ENCODE measurements at places on chromosomes 6 and 20. TPM values are rescaled to one million over a fixed set of nuclear protein-coding genes. Genes with fewer than 3 reads are reported as not detected.

GRCh38 chr20:62778601-62779416 is 17.5 kb upstream of the MRGBP start:
- no peak for DNase-seq

GRCh38 chr6:11410539-11411307 is 126.8 kb upstream of the TMEM170B start:
- no peak for DNase-seq

- peak; percentile 28 for DNase-seq
Observed at GRCh38 chr6:170151321-170151771, 139.5 kb downstream of the DLL1 start.

DNA sequence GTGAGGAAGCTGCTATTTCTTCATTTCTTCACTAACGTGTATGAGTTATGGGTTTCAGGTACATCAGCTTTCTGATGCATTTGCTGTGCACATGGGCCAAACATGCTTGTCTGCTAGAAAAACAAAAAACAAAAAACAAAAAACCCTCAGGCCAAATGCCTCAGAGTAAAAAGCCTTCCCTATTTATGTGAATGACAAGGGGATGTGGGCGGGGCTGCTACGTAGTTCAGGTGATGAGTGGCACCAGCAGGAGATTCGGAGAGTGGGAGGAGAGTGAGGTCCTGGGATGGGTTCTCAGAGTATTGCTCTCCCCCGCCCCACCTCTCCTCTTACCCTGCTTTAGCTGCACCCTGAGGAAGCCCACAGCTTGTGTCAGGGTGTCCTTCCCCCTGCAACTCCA is 596.8 kb upstream of the JAG1 start:
- DNase-seq = no peak

- no peak for DNase-seq
Observed at GRCh38 chr6:2734488-2735166, 16.1 kb downstream of the MYLK4 start.

DNA sequence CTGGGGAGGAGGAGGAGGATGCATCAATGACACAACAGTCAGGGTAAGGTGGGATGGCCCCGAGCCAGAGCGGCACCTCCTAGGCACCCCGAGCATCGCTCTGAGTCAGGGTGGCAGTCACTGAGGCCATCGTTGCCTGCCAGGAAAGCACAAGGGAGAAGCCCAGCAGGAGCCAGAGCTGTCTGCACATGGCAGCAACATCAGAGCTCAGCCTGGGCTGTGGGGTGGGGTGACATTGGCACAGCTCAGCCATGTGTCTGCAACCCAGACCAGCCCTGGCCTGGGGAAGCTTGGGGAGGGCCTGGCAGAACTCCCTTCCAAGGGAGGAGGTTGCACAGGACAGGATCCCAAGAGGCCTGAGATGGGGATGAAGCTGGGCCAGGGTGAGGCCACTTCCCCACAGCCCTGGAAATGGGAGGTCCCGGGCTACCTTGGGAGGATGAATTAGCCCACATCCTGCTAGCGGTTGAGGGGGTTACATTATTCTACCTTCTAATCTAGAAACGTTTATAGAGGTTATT is 255.6 kb downstream of the MAFB start:
- peak; percentile 50 for DNase-seq

GRCh38 chr20:49526056-49526455 is 41.9 kb downstream of the PTGIS start:
- DNase-seq = no peak

DNA sequence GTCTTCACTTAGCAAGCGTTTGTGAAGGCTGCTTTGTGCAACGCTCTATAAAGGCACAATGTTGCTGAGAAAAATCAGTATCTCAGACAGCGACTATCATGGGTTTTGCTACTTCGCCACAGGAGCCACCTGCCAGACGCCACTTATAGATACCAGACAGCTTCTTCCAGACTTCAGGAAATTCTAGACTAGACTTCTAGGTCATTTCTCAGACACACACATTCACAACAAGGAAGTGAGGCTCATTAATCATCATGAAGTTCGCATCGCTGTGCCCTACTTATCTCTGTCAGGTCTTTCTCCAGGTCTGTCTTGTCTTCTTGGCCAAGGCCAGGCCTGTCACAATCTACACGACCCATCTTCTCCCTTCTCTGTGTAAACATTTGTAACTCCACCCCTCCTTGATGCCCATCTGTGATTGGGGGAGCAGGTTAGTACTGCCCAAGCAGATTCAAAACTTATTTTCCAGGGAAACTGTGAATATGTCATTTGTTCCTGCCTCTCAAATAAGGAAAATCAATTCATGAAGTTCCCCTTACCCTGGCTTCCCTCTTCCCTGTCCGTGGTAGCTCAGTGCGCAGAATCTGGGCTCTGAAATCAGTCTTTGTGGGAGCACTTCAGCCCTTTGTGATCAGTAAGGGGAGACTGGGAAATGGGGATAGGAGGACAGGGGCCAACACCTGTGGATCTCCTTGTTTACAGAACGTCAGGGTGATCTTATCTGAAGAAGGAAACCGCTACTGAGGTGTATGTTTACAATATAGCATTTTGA is 115.5 kb downstream of the TNFAIP3 start:
- DNase-seq = no peak

DNA sequence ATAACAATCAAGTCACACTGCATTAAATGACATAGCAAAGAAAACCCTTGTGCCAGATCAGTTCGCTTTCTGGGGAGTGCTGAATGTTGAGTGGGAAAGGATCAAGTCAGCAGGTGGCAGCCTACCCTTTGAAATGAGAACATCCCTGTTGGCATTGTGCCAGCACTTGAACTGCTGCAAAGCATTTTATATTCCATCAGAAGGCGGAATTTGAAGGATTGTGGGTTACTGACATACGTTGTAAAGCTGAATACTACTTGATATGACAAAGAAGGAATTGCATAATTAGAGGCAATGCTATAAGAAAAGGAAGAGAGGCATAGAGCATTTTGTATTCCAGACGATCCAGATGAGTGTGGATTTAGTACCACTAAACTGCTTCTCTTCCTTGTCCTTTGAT is 26.5 kb downstream of the BCKDHB start:
- DNase-seq = peak; percentile 45

GRCh38 chr6:170358496-170358895 is 51.9 kb downstream of the FAM120B start:
- peak; percentile 74 for DNase-seq

GRCh38 chr20:9021216-9021615 is 47.7 kb upstream of the PLCB4 start:
- no peak for DNase-seq

GRCh38 chr6:126620719-126621118 is 280.8 kb downstream of the CENPW start:
- no peak for DNase-seq

GRCh38 chr20:33606118-33606771 is 55.9 kb upstream of the C20orf144 start:
- no peak for DNase-seq

- DNase-seq = no peak
Observed at GRCh38 chr6:63923139-63923739, 287.6 kb downstream of the PHF3 start.

DNA sequence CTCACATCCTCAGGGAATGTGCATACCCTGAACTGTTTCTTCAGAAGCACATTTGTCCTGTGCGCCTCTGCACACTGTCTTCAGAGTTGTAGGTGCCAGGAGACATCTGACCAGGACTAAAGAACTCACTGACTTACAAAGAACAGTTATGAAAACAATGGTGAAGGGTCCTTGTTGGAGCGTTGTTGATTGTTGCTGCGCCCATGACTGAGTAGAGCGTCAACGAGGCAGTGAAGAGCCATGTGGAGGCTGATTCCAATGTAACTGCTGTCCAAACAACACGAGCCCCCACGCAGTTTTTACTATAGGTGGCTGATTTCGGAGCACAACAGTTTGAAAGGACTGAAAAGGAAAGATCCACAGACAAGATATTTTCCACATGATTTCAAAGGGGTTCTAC is 380.3 kb downstream of the CDH26 start:
- no peak for DNase-seq

DNA sequence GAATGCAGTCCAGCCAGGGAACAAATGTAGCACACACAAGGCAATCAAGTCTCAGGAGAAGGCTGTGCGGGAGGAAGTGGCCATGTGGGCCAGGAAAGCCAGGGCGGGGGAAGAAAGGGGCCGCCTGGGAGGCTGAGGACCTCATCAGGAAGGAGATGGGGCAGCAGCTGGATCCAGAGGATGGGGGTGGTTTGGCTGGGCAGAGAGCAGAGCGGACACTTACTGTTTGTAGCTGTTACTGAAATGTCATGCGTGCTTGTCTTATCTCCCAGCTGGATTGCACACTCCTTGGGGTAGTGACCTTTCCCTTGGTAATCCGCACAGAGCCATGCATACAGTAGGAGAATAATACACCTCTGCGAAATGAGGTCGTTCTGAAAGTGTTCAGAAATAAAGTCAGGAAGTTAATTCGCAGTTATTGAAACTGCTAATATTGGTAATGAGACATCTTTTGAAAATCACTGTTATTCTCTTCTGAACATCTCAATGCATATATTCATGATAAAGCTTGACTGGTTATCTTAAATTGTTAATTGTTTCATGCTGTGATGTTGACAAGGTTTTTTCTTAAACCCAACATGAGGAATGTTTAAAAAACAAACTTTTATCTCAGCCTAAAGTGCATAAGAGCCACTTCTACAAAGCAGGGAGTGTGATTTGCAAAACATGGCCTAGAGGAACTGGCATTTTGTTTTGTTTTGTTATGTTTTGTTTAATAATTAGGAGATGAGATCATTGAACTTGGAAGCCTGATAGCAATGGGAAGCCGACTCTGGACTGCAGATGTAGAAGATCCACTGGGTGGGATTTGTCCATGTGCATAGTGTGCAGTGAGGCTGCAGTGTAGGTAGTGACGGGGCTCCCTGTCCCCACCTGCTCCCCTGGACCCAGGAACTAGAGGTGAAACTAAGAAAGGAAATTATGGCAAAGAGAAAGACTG is 18.0 kb upstream of the MAP3K4 start:
- peak; percentile 84 for DNase-seq

DNA sequence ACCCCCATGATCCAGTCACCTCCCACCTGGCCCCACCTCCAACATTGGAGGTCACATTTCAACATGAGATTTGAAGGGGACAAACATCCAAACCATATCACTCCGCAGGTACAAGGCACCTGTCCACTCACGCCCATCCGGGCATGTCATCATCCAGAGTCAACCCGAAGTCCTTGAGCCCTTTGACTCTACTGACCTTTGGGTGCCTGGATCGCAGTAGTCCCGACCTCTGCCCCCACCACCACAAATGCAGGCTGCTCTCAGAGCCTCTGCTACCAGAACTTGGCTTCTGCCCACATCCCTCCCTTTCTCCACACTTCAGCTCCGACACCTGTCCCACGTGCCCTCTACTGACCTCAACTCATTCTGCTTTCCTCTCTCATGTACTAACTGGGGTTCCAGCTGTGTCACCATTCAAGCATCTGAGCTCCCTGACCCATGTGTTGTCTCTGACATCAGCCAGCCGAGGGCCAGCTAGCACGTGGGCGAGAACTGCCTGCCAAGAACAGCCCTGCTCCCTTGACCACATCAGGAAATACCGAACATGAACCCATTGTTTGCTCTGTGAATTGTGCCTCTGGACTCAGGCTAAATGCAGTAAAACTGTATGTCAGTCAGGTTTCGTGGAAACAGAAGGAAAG is 498.3 kb upstream of the SULF2 start:
- peak; percentile 69 for DNase-seq

- DNase-seq = no peak
Observed at GRCh38 chr6:28589957-28590349, 64.3 kb downstream of the GPX5 start.

DNA sequence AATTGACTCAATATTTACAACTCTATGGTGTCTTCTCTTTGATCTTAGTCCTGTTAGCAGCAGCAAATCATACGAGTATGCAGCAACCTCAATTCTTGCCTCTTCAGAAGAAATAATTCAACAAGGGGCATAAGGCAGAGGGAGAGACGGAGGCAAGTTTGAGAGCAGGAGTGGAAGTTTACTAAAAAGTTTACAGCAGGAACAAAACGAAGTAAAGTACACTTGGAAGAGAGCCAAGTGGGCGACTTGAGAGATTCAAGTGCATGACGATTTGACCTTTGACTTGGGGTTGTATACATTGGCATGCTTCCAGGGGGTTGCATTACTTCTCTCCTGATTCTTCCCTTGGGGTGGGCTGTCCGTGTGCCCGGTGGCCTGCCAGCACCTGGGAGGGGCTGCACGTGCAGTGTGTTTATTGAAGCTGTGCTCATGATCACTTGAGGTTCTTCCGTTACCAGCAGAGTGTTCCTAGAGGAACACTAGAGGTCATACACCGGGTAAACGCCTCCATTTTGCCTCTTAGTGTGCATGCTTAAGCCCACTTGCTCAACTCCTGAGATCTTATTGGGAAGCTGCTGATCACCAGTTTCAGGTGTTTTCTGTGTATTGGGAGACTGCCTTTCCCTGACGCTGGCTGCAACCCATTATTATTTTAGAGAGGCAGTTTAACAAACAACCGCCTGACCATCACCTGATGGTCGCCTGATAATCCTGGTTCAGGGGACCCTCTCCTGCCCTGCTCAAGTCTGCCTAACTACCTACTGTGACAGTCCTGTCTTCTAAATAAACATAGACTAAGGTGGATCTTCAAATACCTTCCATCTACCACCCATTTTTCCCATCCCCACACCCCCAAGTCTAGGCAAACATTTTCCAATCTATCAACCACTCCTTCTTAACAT is 172.4 kb upstream of the MYLIP start:
- DNase-seq = no peak

DNA sequence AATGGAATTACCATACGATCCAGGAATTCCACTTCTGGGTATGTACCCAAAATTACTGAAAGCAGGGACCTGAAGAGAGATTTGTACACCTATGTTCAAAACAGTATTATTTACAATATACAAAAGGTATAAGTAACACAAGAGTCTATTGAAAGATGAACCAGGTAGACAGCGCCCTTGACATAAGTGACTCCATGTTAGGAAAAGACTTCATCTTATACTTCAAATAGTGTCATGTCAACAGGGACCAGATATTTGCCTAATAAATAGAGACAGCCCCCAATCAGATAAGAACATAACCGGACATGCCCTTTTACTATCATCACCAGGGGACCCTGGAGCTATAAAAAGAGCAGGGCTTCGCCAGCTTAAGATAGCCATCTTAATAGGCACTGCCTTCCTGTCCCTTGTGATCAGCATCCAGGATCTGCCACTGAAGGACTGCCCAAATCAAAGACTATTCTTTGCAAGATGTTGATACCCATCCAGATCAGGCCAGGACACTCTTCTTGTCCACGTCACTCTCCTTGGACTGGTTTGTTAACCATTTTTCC is 309.0 kb upstream of the SULF2 start:
- DNase-seq = no peak

MANEA gene
- polyA plus RNA-seq = 4.6 TPM

C4A gene
- 40.7 TPM for polyA plus RNA-seq

TAP2 gene
- polyA plus RNA-seq = 11.2 TPM

GNL1 gene
- polyA plus RNA-seq = 24.2 TPM

EYA4 gene
- 4.3 TPM for polyA plus RNA-seq

YIPF3 gene
- 95.0 TPM for polyA plus RNA-seq

IMPG1 gene
- polyA plus RNA-seq = not detected

MAP3K4 gene
- polyA plus RNA-seq = 11.8 TPM

TCP11 gene
- polyA plus RNA-seq = 0.07 TPM
